ENCODE measurements at places on chromosomes 16 and 17. TPM values are rescaled to one million over a fixed set of nuclear protein-coding genes. Genes with fewer than 3 reads are reported as not detected.

GRCh38 chr17:39236450-39236927, 10.7 kb upstream of the STAC2 start:
- no peak for DNase-seq

- no peak for DNase-seq
Observed at GRCh38 chr16:82460766-82461165, 166.0 kb upstream of the CDH13 start.

The PARD6A gene
- 1.0 TPM for polyA plus RNA-seq

The CASKIN2 gene
- polyA plus RNA-seq: 20.1 TPM

The HEATR9 gene
- polyA plus RNA-seq: 0.10 TPM

Data from forelimb muscle (tissue), 1 donor.